Melanocyte of skin (primary cell): ENCODE measurements at places on chromosomes 3 and 15. TPM values are rescaled to one million over a fixed set of nuclear protein-coding genes. Genes with fewer than 3 reads are reported as not detected.

Gene LOXL1
- 4.5 and 10.2 TPM in 2 replicates for total RNA-seq

Gene IMP3
- 139 and 164 TPM in 2 replicates for total RNA-seq

Gene LSAMP
- 18.5 and 31.7 TPM in 2 replicates for total RNA-seq

Gene ONECUT1
- 2.0 and 8.2 TPM in 2 replicates for total RNA-seq

Gene VILL
- 4.7 and 5.5 TPM in 2 replicates for total RNA-seq

Gene KLHL25
- 4.0 and 5.0 TPM in 2 replicates for total RNA-seq

Gene FSTL1
- 283 and 284 TPM in 2 replicates for total RNA-seq

Gene GABRA5
- 0.31 and 1.7 TPM in 2 replicates for total RNA-seq

Gene SEMA5B
- total RNA-seq: not detected in 2 replicates

Gene HGD
- under 0.01 and 0.69 TPM in 2 replicates for total RNA-seq

Gene DNASE1L3
- not detected in 2 replicates for total RNA-seq

Gene PCOLCE2
- total RNA-seq: 2.5 and 3.8 TPM in 2 replicates

Gene CTXN2
- total RNA-seq: not detected in 2 replicates

Gene FGF7
- under 0.01 and 1.1 TPM in 2 replicates for total RNA-seq
